ENCODE measurements at places on chromosomes 1 and 21.

DNA sequence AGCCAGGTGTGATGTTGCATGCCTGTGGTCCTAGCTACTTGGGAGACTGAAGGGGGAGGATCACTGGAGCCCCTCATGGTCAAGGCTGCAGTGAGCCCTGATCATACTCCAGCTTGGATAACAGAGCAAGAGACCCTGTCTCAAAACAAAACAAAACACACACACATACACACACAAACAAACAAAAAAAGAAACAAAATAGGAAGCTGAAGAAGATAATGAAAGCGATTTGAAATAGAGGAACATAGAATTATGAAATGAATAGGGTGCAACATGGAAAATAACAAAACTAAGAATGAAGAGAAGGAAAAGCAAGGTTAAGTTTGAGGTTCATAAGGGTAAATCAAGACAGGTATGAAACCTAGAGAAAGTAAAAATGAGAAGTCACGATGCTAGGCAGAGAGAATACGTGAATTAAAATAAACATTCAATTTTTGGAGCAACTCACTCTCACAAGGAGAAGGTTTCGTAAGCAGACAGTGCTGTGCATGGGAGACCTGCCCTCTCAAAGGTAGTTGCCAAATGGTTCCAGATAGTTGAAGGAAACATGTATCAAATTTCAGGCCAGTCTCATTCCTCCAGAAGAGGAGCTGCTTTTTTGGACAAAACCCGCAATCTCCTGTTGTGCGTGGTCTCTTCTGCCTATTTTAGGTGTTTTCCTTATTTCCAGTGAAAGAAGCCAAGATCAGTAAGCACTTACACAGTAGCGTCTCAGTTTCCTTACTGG, 3.3 kb downstream of the CD46 start:
- DNase-seq, result no peak

DNA sequence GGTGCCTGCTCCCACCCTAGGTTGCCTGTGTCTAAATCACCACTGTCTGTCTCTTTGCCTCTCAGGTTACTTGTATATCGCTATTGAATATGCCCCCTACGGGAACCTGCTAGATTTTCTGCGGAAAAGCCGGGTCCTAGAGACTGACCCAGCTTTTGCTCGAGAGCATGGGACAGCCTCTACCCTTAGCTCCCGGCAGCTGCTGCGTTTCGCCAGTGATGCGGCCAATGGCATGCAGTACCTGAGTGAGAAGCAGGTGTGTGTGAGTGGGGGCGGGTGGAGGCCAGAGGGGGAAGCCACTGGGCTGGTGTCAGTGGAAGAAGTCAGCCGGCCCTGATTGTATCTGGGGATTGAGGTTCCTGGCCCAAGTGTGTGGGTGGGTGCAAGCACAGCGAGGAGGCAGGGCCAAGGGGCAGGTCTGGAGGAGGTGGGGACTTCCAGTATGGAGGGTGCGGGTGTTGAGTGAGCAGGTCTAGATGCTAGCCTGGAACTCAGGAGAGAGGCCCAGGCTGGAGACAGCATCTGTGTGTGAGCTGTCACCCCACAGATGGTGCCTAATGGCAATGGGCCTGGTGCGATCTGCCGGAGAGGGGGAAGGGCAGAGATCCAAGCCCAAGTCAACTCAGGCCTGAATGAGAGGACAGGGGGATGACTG, 17.2 kb downstream of the TIE1 start:
- no peak for DNase-seq

DNA sequence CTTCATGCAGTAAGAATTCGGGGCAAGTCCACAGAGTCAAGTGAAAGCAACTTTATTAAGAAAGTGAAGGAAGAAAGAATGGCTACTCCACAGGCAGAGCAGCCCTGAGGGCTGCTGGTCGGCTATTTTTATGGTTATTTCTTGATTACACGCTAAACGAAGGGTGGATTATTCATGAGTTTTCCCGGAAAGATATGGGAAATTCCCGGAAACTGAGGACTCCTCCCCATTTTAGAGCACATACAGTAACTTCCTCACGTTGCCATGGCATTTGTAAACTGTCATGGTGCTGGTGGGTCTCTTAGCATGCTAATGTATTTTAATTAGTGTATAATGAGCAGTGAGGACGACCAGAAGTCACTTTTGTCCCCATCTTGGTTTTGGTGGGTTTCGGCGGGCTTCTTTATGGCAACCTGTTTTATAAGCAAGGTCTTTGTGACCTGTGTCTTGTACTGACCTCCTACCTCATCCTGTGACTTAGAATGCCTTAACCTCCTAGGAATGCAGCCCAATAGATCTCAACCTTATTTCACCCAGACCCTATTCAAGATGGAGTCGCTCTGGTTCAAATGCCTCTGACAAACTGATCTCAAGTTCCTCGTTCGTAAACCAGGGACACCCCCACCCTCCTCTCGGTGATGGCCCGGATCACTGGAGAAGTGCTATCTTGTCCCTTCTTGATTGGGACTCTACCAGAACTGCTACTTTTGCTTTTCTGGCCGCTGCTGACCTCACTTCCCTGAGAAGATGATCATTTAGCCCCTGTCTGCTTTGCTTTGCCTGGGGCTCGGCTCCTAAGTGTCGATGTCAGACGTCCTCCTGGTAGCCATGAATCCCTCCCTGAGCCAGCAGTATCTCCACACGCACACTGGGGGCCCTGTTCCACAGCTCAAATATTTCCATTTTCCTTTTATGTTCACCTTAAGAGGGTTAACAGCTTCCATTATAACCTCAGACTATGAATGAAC, 48.8 kb downstream of the CLSTN1 start:
- no peak for DNase-seq

- DNase-seq, result no peak
Observed at GRCh38 chr1:110522560-110522959, 3.6 kb upstream of the KCNA10 start.

DNA sequence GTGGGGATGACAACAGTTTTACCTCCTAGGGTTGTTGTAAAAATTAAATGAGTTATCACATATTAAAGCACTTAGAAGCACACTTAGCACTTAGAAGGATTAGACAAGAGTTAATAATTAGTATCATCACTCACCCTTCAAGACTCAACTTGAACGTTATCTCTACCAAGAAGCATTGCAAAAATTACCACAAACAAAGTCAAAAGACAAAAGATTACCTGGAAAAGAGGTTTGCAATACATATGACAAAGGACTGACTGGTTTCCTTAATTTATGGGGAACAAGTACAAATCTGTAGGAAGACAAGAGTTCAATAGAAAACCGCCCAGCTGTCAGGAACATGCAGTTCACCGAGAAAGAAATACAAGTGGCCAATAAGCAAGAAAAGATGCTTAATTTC, 93.3 kb upstream of the ATP1A1 start:
- DNase-seq, result no peak

GRCh38 chr1:166703726-166704462, 135.4 kb upstream of the POGK start:
- no peak for DNase-seq

- DNase-seq, result no peak
Observed at GRCh38 chr1:156500543-156500792, at the start of gene MEF2D. Gene MEF2D, minus strand, starts transcription at chr1:156500775. Its CDS starts 17,483 bp downstream, at chr1:156483292.

DNA sequence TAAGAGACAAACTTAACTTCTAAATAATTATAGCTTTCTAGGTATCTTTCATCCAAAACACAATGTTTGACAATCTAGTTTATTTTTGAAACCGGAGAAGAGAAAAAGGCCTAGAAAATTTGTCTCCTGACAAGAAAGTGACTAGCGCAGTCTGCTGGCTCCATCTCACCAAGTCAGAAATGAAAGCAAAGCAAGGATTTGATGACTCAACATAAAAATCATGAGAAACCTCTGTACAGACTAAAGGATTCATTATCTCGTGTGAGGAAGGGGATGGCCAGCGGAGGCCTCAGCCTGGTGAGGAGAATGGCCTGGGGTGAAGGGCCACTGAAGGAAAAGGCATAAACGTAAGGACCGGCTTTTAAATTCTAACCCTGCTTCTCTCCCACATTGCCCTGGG, 20.0 kb upstream of the TSNAX start:
- DNase-seq, result no peak

DNA sequence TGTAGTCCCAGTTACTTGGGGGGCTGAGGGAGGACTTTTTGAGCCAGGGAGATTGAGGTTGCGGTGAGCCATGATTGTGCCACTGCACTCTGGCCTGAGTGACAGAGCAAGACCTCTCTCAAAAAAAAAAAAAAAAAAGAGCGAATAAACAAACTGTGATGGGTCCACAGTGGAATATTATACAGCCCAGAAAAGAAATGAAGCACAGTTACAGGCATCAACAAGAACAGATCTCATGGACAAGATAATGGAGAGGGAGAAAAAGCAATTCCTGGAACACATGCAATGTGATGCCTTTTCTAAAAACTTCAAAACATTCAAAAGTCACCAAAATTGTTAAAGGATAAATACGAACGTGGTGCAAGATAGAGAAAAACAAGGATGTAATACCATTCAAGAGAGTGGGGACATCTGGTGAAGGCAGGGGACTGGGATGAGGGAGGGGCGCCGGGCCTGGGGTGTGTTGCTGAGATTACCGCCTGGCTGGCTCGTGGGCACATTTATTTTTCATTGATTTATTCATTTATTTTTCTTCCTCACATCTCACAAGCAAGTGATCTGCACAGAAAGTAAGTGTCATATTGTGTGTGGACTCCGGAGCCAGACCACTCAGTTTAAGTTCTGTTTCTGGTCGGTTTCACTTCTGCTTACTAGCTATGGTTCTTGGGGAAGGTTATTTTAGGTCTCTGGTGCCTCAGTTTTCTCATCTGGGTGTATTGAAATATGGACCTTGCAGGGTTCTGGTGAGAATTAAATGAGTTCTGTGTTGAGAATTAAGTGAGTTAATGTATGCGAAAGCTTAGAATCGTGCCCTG, 30.1 kb downstream of the ABCG1 start:
- no peak for DNase-seq

GRCh38 chr1:23897083-23897482, 16.1 kb downstream of the CNR2 start:
- no peak for DNase-seq

- no peak for DNase-seq
Observed at GRCh38 chr1:28796352-28797211, 15.4 kb upstream of the OPRD1 start.

DNA sequence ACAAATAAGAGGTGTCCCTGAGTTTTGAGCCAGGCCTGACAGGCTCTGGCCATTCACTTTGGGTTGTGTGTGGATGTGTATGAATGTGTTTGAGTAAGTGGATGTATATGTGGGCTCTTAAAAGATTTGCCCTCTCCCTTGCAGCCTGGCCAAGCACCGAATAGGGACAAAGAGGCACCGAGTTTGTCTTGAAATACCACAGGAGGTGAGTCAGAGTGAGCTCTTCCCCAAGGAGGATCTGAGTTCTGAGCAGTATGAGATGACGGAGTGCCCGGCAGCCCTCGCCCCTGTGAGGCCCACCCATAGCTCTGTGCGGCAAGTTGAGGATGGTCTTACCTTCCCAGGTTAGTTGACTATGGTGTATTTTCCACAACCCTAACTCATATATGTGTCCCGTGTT, 19.0 kb downstream of the KDM4A start:
- no peak for DNase-seq

DNA sequence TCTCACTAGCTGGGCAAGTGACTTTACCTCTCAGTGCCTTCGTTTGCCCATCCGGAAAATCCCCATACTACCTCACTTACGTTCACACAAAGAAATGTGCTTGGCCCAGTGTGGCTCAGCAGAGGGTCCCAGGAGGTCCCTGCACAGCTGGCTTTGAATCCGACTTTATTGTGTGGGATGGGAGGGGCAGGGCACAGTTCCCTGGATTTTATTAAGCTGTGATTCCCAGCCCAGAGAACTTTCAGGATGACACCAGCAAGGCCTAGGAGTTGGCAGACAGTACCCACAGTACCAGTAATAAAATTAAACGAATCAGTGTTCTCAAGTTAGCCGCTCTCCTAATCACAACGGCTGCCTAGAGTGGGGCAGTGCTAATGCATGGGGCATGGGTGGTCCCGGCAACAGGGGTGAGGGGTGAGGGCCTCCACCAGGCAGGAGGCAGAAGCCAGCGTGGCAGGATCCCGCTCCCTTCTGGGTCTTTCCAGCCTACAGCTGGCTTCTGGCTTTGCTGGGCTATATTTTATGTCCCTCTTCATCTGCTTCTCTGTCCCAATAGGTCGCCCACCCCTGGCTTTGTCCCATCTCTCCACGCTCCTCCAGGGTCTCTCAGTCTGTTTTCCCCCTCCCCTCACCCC, 74.9 kb downstream of the VWA5B1 start:
- no peak for DNase-seq

GRCh38 chr1:6386371-6386949, 7.1 kb downstream of the ACOT7 start:
- peak; percentile 2 for DNase-seq

DNA sequence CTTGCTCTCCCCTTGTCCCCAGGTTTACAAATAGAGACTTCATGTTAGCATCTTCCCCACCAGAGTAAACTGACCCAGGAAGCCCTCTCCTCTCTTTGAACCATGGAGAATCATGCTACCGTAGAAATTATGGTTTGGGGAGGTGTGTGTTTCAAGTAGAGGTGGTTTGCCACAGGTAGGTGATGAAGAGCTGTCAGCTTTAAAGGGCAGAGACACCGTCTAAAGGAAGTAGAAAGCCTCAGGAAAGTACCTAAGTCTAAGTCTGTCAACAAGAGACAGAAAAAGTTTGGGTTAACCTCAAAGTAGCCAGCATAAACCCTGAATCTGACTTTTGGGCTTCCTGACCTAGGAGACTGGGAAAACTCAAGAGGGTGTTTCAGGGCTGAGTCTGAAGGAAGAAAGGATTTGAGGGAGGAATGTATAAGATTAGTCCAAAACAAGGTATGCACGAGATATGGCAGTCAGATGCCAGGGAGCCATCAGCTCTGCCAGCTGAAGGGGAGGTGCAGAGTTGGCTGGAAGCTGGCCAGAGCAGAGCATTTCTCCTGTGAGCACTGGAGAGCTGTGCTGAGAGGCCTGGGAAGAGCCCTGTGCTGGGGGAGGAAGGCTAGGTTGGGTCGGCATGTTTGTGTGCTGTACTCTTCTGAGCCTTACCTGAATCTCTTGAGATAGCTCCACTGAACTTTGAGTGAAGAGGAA, 14.3 kb downstream of the ADAMTSL4 start:
- no peak for DNase-seq

GRCh38 chr1:226029093-226029496, 30.0 kb upstream of the SDE2 start:
- no peak for DNase-seq

DNA sequence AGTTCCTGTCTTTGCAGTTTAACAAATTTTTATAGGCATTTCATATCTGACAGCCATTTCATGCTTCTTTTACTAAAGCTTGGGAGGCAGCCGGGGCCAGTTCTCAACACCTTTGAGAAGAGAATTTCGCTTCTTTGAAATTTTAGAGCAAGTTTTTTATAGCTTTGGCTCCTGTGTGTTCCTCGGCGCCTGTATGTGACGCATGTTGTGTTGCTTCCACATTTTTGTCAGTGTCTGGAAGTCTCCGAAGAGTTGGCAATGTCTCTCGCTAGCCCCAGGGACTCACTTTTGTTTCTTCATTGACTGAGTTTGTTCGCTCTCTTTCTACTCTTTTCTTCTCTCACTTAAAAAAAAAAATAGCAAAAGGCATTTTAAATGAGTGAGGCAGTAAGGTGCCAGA, 386.9 kb upstream of the PLXNA2 start:
- DNase-seq, result no peak

DNA sequence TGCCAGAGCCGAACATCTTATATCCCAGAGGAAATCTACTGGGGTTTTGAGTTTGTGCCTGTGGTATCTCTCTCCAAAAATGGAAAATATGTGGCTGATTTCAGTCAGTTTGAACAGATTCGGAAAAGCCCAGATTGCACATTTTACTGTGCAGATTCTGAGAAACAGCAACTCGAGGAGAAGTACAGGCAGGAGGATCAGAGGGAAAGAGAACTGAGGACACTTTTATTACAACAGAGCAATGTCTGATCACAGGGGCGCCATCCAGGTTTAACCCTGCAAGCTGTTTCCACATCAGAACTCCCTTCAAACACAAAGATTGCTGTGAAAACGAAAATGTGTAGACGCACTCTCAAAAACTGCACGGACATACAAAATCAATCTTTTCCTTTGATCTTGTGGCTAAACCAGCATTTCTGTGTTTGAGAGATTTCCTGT, 43.4 kb downstream of the KCNJ15 start:
- DNase-seq, result no peak
